NCI-H774 (cell line): ENCODE measurements at places on chromosomes 16 and 17.

GRCh38 chr16:83926726-83927397 is 26.2 kb upstream of the OSGIN1 start:
- DNase-seq = peak; percentile 39

DNA sequence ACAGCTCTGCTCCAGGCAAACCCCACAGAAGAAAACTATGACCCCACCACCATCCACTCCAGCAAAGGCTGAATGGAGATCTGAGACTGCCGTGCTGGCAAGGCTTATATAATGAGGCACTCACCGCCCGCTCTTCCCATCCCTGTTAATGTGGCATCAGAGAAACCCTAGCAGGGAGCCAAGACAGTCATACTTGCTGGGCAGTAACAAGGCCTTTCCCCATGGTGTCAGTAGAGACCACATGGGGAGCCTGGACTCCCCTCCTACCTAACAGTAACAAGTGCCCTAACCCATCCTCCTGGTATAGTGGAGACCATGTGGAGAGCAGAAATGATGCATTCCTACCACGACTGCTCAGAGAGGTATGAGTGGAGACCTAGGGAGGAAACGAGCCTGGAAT is 235.2 kb downstream of the C16orf78 start:
- DNase-seq = no peak

DNA sequence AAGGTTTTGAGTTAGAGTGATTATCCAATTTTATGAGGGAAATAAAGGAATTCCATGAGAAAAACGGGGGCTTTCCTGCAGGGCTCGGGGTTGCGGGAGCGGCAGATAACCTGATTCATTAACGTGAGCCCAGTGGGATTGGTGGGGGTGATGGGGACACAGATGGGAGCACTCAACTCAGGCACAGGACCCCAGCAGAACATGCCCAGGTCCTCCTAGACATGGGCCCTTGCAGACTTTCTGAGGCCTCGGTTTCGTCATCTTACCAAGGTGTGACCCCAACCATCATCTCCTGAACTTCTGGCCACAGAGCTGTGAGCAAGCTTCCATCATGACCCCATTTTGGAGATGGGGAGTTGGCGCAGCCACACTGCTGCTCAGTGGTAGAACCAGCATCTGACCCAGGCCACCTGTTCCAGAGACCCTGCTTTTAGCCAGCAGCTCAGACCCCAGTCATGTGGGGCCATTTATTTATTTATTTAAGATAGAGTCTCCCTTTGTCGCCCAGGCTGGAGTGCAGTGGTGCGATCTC is 22.3 kb downstream of the CARHSP1 start:
- no peak for DNase-seq

- DNase-seq = no peak
Observed at GRCh38 chr16:29126057-29126494, 141.2 kb downstream of the LAT start.

DNA sequence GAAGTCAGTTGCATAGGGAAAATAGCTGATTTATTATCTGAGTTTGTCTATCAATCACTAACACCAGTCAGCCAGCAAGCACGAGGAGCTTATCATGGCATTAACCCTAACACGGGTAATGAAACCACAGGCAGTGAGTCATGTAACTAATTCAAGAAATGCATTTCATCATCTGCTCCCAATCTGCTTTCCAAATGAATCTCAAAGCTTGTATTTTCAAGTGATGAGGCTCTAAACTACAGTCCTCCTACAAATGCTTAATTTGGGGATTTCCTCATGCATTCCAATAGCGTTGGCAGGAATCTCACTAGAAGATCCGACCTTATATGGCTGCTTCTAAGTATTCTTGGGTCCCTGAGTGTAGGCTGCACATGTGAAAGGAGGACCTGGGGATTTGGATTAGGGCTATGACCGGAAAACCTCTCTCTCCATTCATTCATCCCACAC is 118.4 kb upstream of the HSBP1 start:
- no peak for DNase-seq

DNA sequence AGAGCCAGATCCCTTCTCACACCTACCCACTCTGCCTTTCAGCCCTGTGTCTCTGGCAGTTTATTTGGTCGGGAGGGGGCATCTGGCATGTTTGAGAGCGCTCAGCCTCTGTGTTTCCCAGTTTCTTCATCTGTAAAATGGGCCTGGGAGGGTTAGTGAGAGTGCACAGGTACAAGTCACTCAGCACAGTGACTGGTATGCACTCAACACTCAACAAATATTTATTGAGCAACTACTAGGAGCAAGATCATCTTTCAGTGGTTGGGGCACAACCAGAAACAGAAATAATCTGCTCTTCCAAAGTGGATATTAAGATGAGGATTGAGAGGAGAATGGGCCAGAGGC is 13.7 kb upstream of the SRCIN1 start:
- DNase-seq = no peak

DNA sequence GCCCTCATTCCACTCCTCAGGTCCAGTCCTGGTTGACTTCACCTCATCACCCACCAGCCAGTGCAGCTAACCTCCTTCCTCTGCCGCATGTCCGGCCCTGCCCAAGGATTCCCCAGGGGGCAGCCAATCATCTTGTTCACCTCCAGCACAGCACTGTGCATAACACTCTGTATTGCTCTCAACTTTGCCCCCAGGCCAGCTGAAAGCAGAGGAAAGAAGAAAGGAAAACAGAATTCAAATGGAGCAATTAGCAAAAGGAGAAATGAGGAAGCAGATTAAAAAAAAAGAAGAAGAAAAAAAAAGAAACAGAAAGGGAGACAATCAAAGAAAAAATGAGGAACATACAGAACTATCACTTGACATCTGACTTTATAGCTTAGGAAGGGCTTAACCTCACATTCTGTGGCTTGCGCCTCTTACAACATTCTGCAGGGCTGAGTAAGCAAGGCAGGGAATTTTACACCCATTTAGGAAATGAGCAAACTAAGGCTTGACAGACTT is 26.1 kb downstream of the GAS7 start:
- no peak for DNase-seq

DNA sequence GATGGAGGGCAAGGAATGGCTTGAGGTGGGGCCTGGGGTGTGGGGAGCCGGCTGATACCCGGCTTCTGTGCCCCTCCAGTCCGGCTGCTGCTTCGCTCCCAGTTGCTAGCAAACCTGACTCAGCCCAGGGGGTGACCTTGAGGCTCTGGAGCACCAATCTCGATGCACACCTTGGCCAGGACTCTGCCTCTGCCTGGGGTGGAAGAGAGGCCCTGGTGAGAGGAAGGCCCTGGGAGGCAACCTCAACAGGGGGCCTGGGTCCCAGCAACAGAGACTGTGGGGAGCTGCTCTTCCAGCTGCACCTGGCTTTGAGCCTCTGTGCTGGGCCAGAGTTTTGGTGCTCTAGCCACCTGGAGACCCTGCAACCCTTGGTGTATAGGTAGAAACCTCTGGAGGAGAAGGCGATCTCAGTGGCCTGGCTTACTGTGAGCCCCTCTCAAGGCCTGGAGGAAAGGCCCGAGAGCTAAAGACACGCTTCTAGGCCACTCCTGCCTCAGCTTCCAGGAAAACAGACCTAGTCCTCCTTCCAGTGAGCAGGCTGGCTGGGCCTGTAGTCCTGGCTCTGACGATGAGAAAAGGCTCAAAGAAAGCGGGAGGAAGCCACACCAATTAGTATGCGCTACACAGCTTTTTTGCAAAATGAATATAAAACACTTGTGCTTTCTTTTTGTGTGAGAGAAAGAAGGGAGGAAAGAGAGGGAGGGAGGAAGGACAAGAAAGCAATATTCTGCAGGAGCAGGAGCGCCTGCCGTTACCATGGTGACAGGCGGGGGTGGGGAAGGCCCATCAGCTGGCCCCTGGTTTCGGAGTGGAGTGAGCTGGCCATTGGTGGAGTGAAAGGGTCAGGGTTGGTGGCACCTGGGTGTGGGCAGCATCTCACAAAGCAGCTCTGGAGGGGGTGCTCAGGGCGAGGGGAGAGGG is 51.0 kb downstream of the VAC14 start:
- DNase-seq = no peak

DNA sequence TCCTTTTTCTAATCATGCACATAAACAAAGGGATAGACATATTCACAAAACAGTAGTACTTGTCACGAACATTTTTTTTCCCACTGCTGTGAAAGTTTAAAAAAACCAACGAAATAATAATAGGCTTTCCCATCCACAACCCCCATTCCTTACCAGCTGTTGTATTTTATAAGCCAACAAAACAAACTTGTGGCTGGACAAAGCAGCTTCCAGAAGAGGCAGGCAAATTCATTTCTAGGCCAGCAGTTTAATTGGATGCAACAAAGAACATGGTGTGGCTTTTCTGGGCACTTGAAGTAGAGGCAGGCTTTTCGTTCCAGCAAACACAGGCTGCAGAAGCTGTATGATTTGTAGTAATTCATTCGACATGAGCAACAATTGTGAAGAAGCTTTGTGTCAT is 56.0 kb upstream of the FAM20A start:
- DNase-seq = no peak

DNA sequence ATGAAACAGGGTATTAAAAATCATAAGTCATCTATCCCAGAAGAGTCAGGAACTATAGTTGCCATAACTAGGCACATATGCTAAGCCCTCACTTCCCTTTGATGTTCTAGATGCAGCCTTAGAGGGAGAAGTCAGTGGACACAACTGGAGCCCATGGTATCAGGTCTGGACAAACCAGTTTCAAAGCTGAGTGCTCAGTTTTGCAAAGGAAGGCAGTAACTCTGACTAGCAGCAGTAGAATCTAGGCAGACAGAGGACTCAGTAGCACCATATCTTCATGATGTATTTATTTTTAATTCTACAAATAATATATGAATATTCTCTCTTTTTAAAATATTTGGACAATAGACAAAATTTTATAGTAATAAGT is 11.7 kb upstream of the FAM20A start:
- no peak for DNase-seq

- no peak for DNase-seq
Observed at GRCh38 chr16:13093661-13094060, 192.3 kb downstream of the SHISA9 start.

DNA sequence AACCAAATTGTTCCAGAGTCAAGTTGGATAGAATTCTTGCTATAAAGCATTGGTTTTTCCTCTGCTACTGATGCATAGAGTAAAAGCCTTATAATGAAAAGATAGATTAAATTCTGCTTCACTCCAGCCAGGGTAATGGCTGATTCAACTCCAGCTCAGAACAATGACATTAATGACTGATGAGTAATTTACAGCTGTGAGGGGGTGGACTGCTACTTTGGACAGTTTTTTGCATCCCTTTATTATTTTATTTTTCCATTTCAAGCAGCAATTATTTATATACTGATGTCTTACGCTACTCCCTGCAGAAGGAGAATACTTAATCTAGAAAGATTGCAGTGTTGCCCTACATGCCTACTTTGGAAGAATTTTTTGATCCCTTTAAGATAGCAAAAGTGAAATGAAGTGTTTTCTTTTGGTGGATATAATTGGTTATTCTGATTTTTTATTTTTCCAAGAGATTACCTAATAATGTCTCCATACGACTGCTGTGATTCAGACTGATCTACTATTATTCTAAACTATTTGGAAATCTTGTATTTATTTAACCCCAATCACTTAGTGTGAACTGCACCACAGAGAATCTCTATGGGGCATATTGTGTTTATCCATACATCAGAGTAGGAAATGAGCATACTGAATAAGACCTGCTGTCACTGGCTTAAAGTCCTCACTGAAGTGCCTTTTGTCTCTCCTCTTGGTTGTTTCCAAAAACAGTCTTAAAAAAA is 149.5 kb downstream of the TRIM37 start:
- DNase-seq = no peak

- DNase-seq = no peak
Observed at GRCh38 chr16:66395806-66396555, 29.5 kb downstream of the CDH5 start.

DNA sequence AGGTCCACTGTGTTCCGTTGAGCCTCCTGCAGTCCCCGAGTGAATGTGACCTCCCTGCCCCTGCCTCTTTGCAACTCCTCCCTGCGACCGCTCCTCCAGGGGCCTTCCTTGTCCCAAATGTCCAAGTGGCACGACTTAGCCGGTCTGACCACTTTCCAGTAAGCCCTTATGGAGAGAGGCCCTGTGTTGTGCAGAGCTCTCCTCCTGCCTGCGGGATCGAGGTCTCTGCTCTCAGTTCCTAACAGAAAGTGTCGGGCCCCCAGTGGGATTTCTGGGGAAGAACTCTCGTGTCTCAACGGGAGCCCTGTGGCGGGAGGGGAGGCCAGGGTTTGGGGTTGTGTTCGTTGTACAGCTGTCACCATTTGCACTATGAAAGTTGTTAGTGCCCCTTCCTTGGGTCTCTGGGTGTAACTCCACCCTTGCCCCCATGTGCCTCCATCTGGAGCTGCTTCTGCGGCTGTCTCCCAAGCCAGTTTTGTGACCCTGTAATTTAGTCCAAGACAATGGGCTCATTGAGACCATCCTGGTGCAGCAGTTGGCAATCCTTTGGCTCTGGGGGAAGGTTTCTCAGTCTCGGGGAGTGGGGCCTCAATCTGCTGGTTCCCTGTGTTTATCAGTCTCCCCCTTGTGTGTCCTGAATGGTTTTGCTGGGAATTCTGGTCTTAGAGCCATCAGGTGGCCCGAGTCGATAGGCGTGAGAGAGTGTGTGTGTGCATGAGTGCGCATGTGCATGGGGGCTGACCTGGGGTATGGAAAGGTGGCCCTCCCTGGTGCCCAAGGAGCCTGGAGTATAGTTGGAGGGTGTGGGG is 234.5 kb downstream of the SEC14L1 start:
- DNase-seq = no peak

GRCh38 chr16:14186007-14186794 is 115.1 kb downstream of the MRTFB start:
- DNase-seq = peak; percentile 45

DNA sequence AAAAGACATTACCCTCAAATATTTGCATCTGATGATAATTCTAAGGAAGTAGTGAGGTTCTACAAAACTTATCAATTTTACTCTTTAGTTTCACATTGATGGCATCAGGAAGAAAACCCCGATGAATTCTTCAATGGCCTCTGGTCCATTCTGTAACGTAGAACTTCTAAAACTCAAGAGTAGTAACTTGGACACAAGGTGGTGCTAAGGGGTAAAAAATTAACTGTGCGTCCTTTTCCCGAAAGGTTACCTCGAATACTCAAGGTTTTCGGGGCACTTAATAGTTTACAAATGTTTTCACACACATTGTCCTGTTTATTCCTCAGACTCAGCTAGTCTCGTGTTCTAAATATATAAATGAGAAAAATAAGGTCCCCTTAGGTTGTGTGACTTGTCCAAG is 517.3 kb upstream of the ZFHX3 start:
- DNase-seq = no peak
